Right cardiac atrium (tissue), 5 donors: ENCODE measurements at places on chromosomes 11 and 22.

DNA sequence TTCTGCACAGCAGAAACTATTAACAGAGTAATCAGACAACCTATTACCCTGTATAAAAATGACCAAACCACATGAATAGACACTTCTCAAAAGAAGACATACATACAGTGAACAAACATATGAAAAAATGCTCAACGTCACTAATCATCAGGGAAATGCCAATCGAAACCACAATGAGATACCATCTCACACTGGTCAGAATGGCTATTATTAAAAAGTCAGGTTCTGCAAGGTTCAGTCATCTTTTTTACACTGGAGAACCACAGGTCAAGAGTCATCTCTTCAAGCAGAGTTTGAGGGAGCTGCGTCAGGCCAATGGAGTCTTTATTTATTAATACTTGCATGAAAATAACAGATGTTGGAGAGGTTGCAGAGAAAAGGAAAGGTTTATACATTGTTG is 40.4 kb downstream of the RCN1 start:
- DNase-seq: no peak

- no peak for DNase-seq
These were observed 60.5 kb downstream of the IGLL1 start for GRCh38 chr22:23519442-23520157.

GRCh38 chr22:31956360-31956759 is 12.0 kb downstream of the YWHAH start:
- DNase-seq: no peak

DNA sequence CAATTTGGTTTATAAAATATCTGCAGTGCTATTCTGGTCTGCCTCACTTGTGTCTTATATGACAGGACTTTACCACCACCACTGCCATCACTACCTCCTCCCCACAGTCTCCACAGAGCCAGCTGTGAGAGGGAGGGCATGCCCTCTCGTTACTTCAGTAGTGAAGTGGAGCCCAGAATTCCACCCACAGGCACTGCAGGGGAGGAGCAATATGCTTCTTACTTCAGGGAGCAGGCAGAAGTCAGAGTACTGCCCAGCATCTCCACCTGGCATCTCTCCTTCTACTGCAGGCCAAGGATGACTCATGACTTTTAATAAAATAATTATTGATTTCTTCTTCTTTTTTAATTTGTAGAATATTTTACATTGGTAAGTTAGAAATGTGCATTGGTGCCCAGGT is 255.5 kb downstream of the DYNC2H1 start:
- DNase-seq: no peak

- DNase-seq: peak; percentile 4
These were observed 36.4 kb downstream of the DKK3 start for GRCh38 chr11:11971906-11972547.

- no peak for DNase-seq
These were observed 216.9 kb upstream of the ARHGAP20 start for GRCh38 chr11:110929129-110929528.

DNA sequence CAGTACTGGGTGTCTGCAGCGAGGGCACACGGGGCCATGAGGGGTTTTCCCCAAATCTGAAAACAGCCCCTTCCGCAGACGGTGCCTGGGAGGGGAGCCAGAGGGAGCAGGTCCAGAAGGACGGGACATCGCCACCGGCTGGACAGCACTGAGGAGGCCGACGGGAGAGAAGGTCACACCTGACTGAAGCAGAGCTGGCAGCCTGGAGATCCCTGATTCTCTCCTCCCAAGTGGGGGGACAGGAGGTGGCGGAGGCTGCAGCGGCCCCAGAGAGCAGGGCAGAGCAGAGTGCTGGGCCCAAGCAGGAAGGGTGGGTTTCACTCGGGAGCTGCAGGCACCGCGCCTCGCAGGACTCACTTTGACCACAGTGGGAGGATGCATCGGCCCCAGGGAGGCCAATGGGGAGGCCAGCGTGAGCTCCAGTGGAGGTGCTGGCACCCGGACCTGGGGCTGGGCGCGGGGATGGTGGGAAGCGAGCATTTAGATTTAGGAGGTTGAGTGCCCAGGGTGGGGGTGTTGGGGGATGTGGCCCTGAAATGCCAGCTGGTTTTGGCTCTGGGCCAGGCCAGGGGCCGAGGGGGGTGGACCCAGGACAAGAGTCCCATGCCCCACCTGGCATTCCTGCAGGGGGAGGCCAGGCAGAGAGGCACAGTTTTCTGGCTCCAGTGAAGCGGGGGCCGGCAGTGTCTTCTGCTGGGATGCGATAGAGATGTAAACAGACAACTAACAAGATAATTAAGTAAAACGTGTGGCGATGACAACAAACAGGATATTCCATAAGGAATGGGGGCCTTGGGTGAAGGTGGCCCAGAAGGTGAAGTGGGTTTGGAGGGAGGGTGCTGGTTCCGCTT is 92.3 kb upstream of the FGF3 start:
- peak; percentile 12 for DNase-seq

DNA sequence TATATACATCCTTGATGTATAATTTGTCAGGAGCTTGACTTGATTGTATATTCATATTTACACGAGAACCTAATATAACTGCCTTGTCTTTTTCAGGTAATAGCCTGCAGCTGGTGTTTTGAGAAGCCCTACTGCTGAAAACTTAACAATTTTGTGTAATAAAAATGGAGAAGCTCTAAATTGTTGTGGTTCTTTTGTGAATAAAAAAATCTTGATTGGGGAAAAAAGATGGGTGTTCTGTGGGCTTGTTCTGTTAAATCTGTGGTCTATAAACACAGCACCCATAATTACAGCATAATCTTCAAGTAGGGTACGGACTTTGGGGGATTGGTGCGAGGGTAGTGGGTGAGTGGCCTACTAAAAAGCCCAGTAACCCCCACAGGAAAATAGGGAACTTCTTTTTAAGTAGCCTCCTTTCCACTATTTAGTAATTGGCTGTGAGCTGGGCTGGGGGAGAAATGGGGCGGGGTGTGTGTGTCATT is 7.5 kb downstream of the MALAT1 start:
- no peak for DNase-seq

GRCh38 chr11:122128146-122128545 is 12.1 kb upstream of the BLID start:
- DNase-seq: no peak

GRCh38 chr11:46264976-46265375 is 12.5 kb upstream of the CREB3L1 start:
- no peak for DNase-seq

- DNase-seq: peak; percentile 90
These were observed 1.9 kb downstream of the GRAMD4 start for GRCh38 chr22:46622081-46622521.

- peak; percentile 85 for DNase-seq
These were observed 17.0 kb upstream of the DDX10 start for GRCh38 chr11:108647701-108648527.

- DNase-seq: no peak
These were observed 129.8 kb downstream of the MRTFA start for GRCh38 chr22:40506762-40507161.

DNA sequence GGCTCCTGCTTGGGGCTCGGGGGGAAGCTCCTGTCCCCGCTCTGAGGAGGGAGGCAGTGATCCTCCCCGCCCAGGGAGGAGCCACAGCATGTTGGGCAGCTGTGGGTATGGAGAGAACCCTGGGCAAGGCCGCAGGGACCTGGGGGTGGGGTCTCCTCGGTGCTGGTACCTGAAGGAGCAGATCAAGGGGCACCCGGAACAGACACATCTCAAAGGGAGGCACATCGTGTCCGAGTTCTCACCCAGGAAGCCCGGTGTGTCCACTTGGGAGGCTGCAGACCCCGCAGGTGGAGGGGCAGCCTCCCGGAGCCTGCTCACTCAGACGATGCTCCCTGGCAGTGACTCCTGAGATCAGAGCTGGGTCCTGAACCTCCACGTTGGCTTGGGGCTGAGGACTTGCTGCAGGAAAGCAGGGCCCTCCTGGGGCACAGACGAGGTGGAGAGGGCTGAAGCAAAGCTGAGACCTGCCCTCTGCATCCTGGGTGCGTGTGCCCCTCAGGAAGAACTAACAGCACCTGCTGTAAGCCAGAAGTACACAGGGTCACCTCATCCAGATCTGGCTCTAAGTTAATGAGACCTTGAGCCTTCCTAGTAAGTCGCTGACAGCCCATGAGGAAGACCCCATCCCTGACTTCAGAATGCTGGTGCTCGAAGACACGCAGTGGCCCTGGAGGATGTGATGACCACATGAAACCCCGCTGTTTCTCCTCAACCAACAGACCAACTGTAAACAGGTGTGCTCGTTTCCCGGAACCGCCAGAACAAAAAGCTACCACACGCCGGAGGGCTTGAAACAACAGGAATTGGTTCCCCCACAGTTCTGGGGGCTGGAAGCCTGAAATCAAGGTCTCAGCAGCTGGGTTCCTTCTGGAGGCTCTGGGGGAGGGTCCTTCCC is 5.9 kb upstream of the OSBPL5 start:
- no peak for DNase-seq

DNA sequence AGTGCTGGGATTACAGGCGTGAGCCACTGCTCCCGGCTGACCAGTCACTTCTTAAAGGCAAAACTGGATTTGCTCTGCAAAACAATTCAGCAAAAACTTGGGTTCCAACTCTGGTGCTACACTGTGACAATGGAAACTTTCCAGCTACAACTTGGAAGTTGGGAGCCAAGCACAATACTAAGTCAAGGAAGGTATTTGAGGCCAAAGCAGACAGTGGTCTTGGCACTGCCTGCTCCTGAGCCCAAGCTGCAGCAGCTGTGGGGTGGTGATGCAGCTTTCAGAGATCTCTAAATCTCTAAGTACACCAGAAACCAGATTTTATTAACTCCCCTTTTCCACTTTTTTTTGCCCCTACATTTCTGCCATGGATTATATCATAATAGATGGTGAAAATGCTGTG is 17.5 kb downstream of the ADM start:
- peak; percentile 64 for DNase-seq

- DNase-seq: peak; percentile 77
These were observed 5.5 kb downstream of the PKNOX2 start for GRCh38 chr11:125170001-125170509.

GRCh38 chr11:57081356-57081755 is 92.6 kb downstream of the OR5AK2 start:
- no peak for DNase-seq

- DNase-seq: no peak
These were observed 4.9 kb downstream of the CWC15 start for GRCh38 chr11:94968334-94968958.

- no peak for DNase-seq
These were observed 594 bp upstream of the POU2AF1 start for GRCh38 chr11:111379602-111380136.

DNA sequence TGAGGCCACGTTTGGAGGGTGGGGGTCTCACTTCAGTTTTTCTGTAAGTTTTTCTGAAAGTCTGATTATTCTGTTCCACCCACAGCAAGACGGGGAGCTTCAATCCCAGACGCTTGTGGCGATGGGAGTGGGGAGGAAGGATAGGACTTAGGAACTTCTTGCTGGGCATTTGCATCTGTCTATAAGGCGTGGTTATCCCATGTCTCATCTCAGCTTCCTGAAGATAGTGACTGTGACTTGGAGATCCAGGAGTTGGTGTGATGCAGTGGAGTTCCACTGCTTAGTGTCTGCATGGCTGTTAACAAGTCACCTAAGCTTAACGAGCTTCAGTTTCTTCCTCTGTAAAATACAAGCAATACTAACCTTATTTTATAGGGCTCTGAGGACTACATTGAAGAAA is 58.9 kb upstream of the BARX2 start:
- DNase-seq: no peak

GRCh38 chr11:13251966-13252365 is 25.6 kb upstream of the BMAL1 start:
- DNase-seq: no peak

GRCh38 chr11:57287884-57288283 is 36.9 kb downstream of the TNKS1BP1 start:
- DNase-seq: no peak

- DNase-seq: no peak
These were observed 67.3 kb downstream of the PTPRJ start for GRCh38 chr11:48047616-48048015.

DNA sequence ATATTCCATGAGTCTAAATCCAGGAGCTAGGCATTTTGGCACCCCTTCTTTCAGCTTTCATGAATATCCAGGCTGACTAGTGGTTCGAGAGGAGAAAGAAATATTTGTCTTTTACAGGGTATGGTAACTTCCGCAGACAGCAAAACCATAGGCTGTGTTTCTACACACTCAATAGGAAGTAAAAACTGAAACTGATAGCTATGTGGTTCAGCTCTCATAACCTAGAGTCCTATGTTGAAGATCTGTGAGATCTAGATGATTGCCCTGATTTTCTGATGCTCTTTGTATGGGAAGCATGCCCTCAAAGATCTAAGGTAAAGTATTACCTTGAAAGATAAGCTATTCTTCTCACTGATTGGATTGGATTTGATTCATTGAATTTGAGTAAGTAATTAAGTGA is 118.3 kb downstream of the CD44 start:
- DNase-seq: no peak

DNA sequence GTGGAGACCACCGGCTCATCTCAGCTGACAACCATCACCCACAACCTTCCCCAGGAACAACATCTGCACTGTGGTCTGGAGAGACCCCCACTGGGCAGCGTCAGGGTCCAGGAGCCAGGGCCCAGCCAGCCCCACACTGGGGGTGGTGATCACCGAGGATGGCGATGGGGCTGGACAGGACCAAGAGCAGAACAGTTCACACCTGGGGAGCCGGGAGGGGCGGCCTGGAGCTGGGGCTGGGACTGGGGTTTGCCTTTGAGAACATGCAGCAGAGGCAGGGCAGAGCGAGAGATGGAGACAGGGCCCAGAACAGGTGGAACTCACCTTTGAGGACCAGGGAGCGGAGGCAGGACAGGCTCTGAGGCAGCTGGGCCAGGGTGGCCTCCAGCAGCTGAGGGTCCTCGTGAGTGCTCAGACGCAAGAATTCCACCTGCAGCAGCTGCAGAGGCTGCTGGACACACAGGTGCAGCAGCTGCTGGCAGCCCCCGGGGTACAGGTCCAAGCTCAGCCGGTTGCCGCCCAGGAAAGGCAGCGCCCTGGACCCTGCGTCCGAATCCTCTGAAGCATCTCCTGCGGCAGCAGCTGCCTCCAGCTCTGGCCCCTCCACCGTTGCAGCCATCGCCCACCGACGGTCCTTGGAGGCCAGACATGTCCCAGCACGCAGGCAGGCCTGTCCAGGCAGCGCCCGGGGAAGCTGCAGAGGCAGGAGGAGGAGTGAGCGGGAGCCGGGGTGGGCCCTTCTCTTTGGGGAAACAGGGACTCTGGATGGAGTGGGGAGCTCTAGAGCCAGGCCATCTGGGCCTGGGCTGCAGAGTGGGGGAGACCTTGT is 1.0 kb downstream of the PIDD1 start:
- DNase-seq: peak; percentile 72

GRCh38 chr11:47869544-47870393 is 21.6 kb upstream of the NUP160 start:
- DNase-seq: no peak

DNA sequence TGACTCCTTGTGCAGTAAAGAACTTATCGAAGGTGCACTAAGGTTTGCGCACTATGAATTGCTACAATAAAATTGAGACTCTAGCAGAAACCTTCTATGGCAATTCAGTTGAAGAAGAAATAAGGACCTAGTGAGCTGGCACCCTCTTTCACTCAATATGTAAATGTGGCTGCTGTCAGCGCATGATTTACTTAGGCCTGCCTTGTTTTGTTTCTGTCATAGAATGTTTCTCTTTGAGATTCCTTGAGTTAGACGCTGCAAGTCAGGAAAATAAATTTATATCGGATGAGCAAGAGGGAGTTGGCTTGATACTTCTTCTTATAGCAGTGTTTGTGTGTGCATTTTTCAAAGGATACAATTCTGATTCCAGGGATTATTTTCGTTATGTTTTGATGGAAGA is 322.1 kb downstream of the BLID start:
- DNase-seq: no peak

GRCh38 chr11:57386178-57386940 is 4.1 kb downstream of the PRG2 start:
- DNase-seq: no peak

- DNase-seq: no peak
These were observed 69.8 kb upstream of the MTMR2 start for GRCh38 chr11:95993438-95994298.

GRCh38 chr11:126115127-126115495 is 52.4 kb upstream of the CDON start:
- peak; percentile 81 for DNase-seq
